Stimulated activated CD4-positive, alpha-beta T cell treated with anti-CD3 and anti-CD28 coated beads, Interleukin-15, amount 100 ng/mL, for 48 hours (primary cell): ENCODE measurements at places on chromosomes 4 and X.

DNA sequence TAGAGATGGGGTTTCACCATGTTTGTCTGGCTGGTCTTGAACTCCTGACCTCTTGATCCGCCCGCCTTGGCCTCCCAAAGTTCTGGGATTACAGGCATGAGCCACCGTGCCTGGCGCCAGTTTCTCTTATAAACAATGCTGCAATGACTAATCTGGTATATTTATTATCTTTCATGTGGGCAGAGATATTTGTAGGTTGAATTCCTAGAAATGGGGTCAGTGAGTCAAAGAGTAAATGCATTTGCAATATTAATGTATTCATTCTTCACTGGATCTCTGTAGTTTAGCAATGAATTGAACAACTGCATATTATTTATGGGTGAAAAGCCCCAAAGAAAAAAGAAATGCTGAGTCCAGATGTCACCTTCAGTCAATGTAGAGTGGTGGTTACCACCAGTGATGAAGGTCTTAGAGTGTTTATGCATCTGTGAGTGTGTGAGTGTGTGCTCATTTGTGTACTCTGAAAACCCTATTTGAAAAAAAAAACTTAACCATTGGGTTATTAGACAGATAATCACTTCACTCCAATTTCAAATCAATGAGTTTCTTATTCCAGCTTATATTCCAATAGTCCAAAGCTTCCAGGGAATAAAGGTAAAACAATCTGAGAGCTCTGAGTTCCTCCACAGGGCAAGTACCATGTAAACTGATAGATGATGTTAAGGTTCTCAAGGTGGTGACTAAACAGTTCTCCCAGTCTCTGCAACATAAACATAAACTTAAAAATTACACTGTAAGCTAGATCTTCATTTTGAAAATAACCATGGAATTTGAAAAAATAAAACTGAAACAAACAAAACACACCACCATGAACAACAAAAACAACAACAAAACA lies 22.6 kb upstream of the CD38 start:
- DNase-seq: peak; percentile 51

DNA sequence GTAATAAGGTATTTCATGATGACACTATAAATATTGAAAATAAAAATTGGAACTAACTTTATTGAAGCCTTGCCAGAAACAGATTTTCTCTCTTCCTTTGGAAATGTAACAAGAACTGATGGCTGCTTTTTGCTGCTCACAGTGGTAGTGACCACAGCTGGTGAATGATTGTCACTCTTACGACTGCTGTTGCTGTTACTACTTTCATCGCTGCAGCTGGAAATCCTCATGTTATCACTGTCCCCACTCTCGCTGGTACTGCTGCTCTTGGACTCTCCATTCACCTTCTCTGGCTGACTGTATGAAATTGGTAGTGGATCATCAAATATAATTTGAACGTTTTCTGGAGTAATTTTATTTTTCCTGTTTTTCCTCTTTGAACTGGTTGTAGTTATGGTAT lies 28.5 kb upstream of the COX18 start:
- DNase-seq: no peak

- no peak for DNase-seq
Measured at GRCh38 chr4:20337261-20337664, 85.6 kb downstream of the SLIT2 start.

GRCh38 chr4:7161721-7162214 lies 30.6 kb upstream of the SORCS2 start:
- DNase-seq: no peak

GRCh38 chrX:17828171-17828570 lies 32.9 kb downstream of the RAI2 start:
- DNase-seq: no peak
